ENCODE measurements at places on chromosomes 12 and 14.

DNA sequence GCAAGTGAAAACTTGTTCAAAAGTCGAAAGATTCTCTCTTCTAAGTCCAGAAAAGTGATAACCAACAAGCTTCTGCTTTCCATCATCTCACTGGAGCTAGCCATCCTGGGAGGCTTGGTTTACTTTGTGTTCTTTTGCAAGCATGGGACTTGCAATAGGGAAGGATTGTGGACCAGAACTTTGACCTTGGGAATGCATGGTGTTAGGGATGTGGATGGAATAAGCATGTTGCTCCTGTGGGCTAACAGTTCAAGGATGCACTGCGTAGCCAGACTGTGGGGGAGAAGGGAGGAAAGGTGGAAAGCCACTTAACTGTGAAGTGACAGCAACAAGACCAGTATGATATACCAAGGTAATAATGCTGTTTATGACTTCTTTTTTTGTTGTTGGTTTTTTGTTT is 28.6 kb downstream of the SOAT2 start:
- DNase-seq = no peak

GRCh38 chr12:131789638-131790037 is 38.6 kb upstream of the MMP17 start:
- DNase-seq = no peak

DNA sequence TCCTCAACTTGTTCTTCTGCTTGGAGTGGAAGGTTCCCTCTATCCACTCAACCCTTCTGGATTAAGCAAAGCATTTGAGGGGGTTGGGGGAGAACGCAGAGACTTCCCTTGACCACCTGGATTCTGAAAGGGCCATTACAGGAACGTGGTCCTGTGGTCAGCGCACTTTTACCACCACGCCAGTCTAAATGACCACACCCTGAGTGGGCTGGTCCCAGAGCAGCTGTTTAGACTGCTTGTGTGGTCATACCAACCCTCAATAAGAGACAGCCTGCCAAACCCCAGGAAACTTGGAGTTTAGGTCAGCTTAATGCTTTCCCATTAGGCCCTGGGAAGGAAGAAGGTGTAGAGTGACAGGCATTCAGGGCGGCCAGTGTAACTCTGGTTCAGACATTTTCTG is 165.5 kb upstream of the ATP2B1 start:
- no peak for DNase-seq

GRCh38 chr12:42696406-42697149 is 107.0 kb upstream of the PRICKLE1 start:
- DNase-seq = no peak

GRCh38 chr12:49910331-49911212 is 6.9 kb upstream of the FAIM2 start:
- no peak for DNase-seq

DNA sequence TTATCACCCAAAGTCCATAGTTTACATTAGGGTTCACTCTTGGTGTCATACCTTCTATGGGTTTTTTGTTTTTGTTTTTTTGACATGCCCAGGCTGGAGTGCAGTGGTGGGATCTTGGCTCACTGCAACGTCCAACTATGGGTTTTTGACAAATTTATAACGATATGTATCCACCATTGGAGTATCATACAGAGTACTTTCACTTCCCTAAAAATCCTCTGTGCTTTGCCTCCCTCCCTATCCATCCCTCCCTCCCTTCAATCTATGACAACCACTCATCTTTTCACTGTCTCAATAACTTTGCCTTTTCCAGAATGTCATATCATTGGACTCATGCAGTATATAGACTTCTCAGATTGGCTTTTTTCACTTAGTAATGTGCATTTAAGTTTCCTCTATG is 139.0 kb upstream of the CCDC198 start:
- no peak for DNase-seq

GRCh38 chr12:94109160-94109559 is 39.2 kb upstream of the PLXNC1 start:
- DNase-seq = no peak

DNA sequence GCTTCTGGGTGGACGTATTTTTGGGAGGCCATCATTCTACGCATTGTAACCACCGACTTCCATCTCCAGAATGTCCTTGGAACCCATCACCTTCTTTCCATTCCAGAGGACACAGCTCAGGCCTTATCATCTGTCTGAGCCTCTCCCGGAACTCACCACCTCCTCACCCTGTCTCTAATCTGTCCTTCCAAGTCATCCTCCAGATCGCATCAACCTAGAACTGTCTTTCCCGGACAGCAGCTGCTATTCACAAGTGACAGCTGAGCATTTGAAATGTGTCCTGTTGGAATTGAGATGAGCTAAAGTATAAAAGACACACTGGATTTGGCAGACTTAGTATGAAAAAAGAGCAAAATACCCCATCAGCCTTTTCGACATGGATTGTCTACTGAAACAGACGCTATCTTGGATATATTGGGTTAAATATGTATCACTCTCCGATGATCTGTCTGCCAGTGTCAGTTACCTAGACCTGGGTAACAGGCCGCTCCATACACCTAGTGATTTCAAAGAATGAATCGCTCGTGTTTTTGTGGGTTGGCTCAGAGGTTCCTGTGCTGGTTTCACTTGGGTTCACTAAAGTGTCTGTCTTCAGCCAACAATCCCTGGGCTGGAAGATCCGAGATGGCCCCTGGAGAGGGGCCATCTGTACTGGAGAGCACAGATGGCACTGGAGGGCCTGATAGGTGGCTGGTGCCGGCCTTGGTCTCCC is 104.4 kb upstream of the RFLNA start:
- no peak for DNase-seq

- DNase-seq = no peak
Observed at GRCh38 chr12:128920468-128920867, 67.2 kb downstream of the GLT1D1 start.

DNA sequence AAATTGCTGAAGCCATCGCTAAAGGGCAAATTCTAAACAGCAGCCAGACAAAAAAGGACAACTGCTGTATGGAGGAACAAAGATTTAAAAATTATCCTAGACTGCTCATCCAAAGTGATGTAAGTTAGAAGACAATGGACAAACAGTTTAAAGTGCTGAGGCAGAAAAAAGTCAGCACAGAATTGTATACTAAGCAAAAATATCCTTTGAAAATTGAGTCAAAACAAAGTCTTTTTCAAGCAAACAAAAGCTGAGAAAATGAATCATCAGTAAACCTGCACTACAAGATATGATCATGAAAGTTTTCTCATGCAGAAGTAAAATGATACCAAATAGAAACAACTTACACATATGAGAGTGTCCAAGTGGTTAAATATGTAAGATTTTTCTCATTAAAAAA is 43.6 kb downstream of the EML5 start:
- DNase-seq = no peak

DNA sequence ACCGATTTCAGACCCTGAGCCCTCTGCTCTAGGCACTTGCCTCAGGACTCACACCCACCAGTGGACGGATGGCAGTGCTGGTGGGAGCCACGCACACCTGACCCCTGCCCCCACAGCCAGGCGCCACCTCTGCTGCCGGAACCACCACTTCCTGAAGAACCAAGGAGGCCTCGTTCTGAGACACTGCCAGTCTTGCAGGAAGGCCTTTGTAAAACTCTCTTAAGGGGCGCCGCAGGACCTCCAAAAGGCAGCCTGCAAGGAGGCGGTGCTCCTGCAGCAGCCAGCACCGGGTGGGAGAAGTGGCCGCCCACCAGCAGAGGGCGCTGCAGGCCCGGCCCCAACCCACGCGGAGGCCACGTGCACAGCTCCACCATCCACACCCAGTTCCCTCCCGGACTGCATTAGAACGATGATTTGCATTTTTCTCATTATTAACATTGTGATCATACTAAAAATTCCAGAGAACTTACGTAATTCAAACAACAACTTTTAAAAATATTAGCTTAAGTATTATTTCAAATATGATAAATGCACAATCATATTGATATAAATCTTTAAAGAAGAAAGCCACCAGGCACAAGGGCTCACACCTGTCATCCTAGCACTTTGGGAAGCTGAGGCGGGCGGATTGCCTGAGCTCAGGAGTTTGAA is 12.8 kb downstream of the STX2 start:
- DNase-seq = no peak

- DNase-seq = no peak
Observed at GRCh38 chr12:89523843-89524540, 604 bp downstream of the GALNT4 start.

GRCh38 chr14:70857496-70857890 is 48.2 kb upstream of the MAP3K9 start:
- DNase-seq = no peak

GRCh38 chr12:105220929-105221290 is 15.1 kb downstream of the APPL2 start:
- no peak for DNase-seq

DNA sequence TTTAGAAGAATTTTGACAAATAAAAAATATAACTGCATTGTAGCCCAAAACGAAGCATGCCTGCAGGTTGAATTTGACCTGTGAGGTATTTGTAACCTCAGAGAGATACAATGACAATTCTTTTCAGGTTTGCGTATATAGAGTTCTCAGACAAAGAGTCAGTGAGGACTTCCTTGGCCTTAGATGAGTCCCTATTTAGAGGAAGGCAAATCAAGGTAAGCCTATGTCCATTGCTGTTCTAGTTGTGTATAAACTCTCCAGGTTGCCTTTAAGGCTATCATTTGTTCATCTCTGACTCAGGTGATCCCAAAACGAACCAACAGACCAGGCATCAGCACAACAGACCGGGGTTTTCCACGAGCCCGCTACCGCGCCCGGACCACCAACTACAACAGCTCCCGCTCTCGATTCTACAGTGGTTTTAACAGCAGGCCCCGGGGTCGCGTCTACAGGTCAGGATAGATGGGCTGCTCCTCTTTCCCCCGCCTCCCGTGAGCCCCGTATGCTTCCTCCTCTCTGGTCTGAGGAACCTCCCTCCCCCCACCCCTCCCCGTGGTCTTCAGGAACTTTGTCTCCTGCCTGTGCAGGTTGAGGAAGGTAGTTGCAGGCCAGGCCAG is 2.7 kb downstream of the PABPN1 start:
- DNase-seq = no peak

GRCh38 chr14:103897075-103897947 is 30.9 kb upstream of the TDRD9 start:
- no peak for DNase-seq

DNA sequence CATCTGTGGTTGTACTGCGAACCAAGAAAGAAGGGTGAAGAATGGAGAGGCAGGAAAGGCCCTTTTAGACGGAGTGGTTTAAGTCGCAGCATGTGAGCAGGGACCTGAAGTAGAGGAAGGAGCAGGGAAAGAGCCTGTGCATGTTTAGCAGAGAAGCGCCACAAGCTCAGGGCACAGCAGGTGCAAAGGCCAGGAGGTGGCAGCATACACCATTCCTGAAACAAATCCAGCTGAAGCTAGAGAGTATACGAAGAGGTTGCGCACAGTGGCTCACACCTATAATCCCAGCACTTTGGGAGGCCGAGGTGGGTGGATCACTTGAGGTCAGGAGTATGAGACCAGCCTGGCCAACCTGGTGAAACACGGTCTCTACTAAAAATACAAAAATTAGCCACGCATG is 49.9 kb downstream of the HELB start:
- DNase-seq = peak; percentile 19

DNA sequence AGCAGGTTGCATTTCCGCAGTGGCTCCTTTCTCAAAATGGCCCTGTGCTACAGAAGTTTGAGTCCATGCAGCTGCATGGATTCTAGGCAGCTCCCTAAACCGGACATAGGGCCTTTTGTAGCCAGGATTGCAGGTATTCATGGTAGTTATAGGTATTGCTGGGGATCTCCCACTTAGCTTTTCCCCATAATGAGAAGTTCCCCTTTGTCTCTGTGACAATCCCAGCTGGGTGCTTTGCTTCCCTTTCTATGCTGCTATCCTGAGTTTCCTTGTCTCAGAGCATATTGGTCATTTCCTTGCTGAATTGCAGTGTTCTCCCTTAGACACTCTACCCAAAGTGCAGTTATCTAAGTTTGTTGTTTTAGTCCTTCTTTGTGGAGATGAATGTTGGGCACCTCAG is 120.9 kb upstream of the MIS18BP1 start:
- no peak for DNase-seq

DNA sequence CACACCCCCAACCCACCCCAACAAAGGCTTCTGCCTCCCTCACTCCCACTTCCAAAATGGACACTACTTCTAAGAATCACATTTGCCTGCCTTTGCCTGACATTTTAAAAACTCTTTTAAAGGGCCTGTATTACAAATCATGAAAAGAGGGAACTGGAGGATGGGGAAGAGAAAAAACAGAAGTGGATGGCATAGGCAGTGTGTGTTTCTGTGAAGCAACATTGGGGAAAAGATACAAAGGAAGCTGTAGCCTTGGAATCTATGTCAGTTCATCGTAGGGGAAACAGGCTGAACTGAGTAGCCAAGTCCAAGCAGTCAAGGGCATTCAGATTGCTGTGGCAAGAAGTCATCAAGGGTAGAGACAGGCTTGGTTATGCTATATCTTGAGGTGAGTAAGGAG is 273.9 kb downstream of the BTG1 start:
- no peak for DNase-seq

GRCh38 chr14:98259881-98260280 is 1012.1 kb downstream of the BCL11B start:
- no peak for DNase-seq

DNA sequence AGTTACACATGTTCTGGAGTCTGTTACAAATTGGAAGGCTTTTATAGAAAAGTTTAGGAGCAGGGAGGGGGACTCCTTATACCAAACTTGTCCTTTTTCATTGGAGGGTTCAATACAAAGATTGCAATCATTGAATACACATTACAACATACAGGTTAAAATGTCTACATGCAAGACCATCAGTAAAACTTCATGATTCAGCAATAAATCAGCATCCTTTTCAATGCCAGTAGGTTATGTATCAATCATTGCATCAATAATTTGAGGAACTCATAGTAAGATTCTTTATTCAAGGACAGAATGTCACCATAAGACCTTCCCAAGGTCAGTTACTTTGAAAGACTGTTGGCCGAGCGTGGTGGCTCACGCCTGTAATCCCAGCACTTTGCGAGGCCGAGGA is 16.5 kb upstream of the GALNT8 start:
- DNase-seq = no peak

DNA sequence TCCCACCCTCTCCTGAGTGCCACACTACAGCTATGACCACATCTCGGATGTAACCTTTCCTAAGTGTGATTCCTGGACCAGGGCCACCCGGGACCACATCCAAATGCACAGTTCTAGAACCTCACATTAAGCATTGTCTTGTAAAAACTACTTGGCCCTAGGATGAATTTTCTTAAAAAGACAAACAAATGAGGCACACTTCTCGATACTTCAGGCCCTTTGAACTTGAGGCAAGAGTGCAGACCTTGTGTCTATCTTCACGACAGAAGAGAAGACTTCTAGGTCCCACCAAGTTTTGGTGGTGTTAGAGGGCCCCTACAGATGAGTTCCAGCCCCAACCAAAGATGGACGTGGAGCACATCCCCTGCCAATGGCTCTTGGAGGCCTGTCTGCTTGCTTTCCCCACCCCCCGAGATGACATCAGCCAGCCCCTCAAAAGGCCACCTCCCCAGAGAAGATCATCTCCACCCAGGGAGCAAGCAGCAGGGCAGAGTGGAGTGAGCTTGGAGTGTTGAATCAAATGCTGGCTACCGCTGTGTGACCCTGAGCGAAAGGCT is 9.3 kb downstream of the ISCU start:
- DNase-seq = no peak

DNA sequence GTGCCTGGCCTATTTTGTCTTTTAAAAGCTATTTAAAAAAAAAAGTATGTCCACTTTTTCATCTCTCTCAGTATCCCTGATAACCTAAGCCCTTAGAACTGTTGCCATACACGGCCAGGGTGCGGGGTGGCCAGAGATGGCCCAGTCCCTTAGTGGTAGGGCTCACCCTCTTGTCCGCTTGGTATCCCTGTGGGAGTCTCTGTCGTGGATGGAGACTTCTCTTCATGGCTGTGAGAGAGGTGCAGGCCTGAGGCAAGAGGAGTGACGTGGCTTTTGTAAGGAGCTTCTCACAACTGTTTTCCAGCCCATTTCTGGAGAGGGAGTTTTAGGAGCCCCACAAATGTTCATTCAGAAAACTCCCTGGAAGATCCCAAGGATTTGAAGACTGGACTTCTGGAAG is 26.8 kb downstream of the XRCC3 start:
- no peak for DNase-seq

All from HCT116 (cell line).